ENCODE measurements at places on chromosomes 12 and 14.

DNA sequence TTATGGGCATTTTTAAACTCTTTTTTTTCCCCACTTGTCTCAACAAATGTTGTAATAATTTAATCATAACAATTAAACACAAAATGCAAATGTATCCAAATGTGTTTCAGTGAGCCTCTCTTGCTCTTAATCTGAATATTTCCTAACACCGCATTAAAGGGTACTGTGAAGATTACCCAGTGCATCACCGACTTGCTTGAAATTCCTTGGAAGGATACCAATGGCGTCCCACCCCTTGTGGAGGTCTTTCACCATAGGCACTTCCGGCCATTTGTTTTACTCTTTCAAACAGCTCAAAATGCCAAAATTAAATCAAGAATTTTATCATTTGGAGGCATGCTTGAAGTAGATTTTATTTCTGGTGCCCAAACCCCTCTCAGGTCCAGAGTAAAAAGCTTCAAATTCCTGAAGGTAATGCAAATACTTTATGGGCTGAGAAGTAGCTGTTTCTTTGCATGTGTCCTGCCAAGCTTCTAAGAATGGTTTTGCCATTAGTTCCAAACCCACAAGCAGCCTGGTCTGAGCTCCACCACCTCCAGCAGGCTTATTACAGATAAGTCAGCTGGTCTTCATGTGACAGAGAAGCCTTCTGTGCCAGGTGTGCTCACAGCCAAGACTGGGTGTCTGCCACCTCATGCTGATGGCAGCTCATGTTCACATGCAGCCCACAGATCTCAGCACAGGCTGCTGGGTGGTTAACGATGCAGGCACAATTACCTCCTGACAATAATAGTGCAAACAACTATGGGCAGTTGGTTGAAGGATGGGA, 16.4 kb upstream of the NUDT4 start:
- DNase-seq: no peak

DNA sequence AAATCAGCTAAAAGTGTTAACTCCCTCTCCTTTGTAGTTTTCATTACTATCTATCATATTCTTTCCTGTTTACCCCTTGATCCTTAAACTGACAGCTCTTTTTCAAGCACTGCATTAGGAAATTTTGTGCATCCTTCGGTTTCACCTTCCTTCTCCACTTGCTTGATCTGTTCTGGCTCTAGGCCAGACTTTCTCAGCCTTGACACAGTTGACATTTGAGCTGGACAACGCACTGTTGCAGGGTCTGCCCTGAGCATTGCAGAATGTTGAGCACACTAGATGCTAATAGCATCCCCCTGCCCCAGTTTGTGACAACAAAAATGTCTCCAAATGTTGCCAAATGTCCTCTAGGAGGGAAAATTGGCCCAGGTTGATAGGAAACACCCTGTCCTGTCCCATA, 75.4 kb upstream of the KCNJ8 start:
- DNase-seq: no peak

DNA sequence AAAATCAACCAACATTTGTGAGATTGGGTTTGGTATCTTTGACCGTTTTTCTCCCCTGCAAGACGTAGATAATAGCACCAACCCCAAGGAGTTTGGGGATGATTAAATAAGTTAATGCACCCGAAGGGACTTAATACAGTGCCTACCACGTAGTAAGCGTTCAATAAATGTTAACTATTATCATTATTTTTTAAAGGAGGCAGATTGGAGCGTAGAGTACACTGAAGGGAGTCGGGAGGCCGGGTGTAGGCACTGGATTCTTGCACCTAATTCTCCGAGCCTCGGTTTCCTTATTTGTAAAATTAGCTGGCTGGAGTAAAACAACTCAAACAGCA, 367 bp upstream of the FRS2 start:
- DNase-seq: no peak

GRCh38 chr12:47025798-47026197, 53.6 kb upstream of the PCED1B start:
- DNase-seq: no peak

DNA sequence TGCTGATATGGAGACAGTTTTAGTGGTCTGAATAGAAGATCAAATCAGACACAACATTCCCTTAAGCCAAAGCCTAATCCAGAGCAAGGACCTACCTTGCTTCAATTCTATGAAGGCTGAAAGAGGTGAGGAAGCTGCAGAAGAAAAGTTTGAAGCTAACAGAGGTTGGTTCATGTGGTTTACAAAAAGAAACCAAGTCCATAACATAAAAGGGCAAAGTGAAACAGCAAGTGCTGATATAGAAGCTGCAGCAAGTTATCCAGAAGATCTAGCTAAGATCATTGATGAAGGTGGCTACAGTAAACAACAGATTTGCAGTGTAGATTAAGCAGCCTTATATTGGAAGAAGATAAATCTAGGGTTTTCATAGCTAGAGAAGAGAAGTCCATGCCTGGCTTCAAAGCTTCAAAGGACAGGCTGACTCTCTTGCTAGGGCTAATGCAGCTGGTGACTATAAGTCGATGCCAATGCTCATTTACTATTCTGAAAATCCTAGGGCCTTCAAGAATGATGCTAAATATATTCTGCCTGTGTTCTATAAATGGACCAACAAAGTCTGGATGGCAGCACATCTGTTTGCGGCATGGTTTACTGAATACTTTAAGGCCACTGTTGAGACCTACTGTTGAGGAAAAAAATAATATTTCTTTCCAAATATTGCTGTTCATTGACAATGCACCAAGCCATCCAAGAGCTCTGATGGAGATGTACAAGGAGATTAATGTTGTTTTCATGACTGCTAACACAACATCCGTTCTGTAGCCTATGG, 361.0 kb downstream of the DPF3 start:
- DNase-seq: no peak

- DNase-seq: no peak
These were observed 4.1 kb downstream of the TEAD4 start for GRCh38 chr12:2963154-2963759.

GRCh38 chr14:51554339-51554920, 97.3 kb upstream of the FRMD6 start:
- DNase-seq: no peak
